Thoracic aorta (tissue), 2 donors: ENCODE measurements at places on chromosomes 12 and 14.

DNA sequence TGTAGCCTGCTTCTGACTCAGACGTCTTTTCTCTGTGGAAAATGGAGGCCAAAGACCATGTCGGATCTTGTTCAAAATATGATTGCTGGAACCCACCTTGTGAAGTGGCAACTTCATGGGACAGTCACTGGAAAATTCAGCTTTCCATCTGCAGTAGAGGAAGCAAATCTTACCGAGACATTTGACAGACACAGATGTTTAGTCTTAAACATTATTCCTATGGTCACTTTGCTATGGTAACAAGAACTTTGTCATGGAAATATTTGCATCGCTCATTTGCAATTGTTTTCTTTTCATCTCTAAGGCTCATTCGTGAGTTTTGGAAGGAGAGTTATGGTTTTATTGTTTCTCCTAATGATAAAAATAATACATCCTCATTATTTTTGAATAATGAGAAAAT is 98.3 kb upstream of the HIF1A start:
- DNase-seq: no peak

DNA sequence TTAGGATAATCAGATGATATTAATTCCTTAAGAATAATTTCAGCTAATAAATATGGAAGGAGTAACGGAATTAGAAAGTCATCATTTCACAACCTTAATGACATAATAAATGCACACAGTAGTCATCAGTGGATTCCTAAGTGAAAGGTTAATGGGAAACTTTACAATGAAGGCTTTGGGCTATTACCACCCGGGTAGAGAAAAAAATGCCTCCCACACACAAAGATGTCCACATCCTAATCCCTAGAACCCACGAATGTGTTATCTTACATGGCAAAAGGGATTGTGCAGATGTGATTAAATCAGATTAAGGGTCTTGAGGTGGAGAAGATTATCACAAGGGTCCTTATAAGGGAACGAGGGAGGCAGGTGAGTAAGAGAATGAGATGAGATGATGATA is 5.6 kb downstream of the TMED10 start:
- no peak for DNase-seq

DNA sequence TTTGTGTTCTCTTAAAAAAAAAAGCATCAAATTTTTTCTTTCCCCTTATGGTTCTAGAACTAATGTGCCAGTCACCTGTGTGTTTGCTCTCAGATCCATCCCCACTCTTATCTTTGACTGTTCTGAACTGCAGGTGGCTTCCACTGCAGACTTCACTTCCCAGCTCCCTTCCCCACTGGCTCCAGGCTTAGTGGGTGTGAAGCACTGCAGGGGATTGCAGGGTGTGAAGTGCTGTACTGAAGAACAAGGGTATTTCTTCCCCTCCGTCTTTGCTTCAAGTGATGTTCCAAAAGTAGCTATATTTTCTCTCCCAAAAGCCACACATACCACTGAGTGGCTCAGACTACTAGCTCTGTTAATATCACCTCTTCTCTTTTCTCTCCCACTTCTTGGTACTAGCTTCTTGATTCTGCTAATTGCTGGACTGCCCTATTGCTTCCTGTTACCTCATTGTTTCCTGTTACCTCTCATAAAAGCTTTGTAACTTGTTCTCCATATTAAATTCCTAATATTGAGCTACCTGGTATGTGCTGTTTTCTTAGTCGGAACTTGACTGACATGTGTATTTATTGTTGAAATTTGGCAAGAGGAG is 115.4 kb upstream of the PRICKLE1 start:
- no peak for DNase-seq

GRCh38 chr14:90551733-90552464 is 155.1 kb downstream of the CALM1 start:
- DNase-seq: no peak

GRCh38 chr12:94817695-94818075 is 167.3 kb upstream of the TMCC3 start:
- no peak for DNase-seq

DNA sequence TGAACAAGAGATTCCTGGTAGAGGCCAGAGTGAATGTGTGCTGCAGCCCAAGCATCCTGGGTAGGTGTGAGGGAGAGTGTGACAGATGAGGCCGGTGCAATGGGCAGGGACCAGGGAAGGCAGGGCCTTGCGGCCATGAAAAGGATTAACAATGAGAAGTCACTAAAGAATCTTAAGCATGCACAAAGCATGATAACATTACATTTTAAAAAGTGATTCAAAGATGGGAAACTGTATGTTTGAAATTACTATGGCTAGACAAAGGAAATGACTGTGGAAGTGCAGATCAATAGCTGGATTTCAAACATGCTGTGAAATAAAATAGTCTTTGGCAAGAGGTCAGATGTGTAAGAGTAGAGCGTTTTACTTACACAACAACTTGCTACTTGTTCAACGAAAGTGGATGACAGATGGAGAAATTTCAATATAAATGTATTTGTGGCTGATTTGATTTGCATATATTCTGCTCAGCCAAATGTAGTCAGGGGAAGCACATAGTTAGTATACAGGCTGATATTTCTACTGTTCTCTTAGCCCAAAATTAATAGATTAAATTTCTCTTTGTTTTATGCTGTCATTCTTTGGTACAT is 175.5 kb downstream of the CCDC59 start:
- DNase-seq: no peak

GRCh38 chr14:53391156-53391555 is 238.0 kb upstream of the DDHD1 start:
- no peak for DNase-seq

- no peak for DNase-seq
Observed at GRCh38 chr14:41521891-41522290, 84.8 kb upstream of the LRFN5 start.

DNA sequence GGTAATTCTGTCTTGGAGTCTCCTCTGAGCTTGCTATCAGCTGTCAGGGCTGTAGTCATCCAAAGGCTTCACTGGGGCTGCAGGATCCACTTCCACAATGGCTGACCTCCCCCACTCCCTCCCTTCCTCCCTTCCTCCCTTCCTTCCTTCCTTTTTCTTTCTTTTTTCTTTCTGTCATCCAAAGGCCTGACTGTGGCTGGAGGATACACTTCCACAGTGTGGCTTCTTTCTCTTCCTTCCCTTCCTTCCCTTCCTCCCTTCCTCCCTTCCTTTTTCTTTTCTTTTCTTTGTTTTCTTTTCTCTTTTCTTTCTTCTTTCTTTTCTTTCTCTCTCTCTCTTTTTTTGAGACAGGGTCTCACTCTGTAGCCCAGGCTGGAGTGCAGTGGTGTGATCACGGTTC is 30.6 kb downstream of the ARF6 start:
- DNase-seq: no peak
